ENCODE measurements at places on chromosomes 6 and 20.

- DNase-seq, result no peak
Observed at GRCh38 chr6:26122005-26122388, 34.8 kb downstream of the HFE start.

DNA sequence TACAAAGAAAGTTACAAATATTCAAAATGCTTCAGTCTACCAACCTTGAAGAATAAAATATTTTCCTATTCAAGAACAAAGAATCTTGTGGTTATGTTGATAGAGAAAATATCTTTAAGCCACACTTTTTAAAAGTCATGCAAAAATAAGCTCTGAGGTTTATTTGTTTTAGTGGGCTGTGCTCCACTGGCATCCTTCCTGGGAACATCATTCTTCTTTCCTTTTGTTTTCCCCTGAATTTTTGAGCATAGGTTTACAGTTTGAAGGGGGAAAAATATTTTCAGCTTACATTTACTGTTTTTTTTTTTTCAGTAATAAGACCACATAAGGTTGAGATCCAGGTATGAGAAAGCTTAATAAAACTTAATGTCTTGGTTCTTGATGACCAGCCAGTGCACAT, 72.0 kb upstream of the BACH2 start:
- peak; percentile 78 for DNase-seq

GRCh38 chr6:56211724-56212123, 35.7 kb downstream of the COL21A1 start:
- DNase-seq, result no peak

- no peak for DNase-seq
Observed at GRCh38 chr6:158978757-158979156, 21.2 kb downstream of the RSPH3 start.

- no peak for DNase-seq
Observed at GRCh38 chr6:157067507-157067906, 255.8 kb downstream of the TMEM242 start.

DNA sequence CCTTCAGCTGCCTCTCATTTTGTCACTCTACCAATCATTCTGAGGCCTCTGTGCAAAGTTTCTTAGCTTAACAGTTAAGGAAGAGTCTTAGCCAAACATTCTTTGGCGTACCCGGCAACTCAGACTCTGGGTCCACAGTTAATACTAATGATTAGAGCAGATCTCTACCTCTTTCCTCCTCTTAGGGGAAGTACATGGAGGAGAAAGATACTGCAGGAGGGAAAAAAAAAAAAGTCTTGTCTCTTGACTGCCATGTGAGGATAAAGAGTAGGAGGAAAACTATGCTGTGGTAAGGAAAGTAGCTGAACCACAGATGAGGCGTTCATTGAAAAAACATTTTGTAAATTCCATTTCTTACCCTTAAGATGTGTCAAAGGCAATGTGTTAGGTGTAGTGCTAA, 44.0 kb upstream of the MARCKS start:
- DNase-seq, result peak; percentile 91

GRCh38 chr20:3277686-3278465, 38.9 kb upstream of the SLC4A11 start:
- no peak for DNase-seq

GRCh38 chr6:39223555-39223954, 5.7 kb downstream of the KCNK5 start:
- DNase-seq, result no peak
